Stimulated activated CD4-positive, alpha-beta T cell treated with anti-CD3 and anti-CD28 coated beads, Interleukin-2, amount 100 ng/mL, for 24 hours (primary cell): ENCODE measurements at places on chromosomes 2 and 18.

DNA sequence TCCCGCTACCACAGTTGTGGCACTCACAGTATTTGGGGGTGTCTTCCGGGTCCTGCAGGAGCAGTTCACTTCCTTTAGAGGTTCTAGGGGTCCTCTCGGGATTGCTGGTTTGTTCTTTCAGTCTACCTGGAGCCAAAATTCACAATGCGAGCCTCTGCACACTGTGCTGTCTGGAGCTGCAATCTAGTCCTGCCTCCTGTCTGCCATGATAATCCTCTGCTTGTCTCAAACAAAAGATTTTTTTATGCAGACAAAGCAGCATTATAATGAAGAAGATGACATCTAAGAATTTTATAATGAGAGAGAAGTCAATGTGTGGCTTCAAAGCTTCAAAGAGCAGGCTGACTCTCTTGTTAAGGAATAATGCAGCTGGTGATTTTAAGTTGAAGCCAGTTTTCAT lies 975.1 kb upstream of the GYPC start:
- DNase-seq = no peak

DNA sequence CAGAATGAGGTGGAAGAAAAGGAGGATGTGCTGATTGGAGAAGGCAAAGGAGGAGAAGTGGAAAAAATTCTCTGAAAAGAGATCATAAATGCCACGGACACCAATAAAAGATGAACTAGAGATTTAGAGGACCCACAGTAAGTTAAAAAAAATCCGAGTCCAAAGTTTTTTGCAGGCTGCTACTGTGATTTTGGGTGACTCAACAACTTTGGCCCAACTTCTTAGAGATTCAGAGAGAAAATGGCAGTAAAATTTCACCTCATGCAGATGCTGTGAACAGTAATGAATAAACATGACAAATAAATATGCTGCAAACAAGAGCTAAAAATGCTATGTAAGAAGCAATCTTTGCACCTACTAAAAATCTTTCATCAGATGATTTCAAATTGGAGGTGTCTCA lies 176.9 kb upstream of the SESTD1 start:
- DNase-seq = no peak

GRCh38 chr18:12059334-12060181 lies 34.1 kb upstream of the ANKRD62 start:
- DNase-seq = no peak

DNA sequence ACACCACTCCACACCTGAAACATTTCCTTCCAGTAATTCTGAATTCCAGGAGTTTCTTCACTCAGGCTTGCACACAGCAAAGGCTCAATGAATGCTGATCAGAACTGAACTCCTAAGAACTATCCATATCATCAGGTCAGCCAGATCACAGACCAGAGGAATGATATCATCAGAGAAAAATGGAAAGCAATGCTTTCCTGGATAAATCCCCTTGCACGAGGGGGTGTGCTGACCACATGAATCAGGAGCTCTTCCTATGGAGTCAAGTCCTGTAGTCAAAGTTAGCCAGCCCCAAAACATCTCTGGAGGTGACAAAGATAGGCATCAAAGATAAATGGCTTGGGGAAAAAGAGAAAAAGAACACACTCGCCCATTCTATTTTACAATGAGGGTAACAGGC lies 83.8 kb upstream of the ACVR2A start:
- no peak for DNase-seq

DNA sequence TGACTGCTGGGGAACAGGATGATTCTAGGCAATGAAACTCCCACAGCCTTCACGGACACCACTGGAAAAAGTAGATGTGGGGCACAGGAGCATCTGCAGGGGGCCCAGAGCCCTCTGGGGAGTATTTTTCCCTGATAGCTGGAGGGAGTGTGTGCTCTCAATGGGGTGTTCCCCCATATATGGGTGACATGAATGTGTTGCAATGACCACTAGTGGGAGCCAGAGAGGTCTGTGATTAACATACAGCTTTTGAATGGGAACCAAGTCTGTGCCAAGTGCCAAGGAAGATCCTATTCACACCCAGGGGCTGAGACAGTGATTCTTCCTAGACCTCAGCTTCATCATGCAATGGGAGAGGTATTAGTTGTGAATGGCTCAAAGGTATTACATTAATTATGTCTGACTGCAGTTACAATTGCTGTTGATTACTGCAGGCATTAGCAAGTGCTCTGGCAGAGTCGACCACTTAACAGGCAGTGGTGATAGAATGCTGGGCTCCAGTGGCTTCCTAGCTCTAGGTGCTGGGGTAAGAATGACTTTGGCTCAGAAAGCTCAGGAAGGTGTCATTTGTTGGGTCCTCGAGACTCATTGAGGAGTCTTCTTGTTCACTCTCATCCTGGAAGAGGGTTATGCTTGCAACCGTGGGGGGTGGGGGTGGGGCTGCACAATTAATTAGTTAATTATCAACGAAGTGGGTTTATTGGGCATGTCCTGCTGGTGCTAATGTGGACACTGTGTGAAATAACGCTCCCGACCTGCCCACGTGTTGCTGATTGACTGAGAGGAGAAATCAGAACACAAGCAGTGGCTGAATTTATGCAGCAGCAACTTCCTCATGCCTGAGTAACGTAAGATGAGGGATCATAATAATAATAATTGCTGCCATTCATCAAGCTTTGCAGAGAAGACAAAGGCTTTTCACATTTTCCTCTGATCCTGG lies 194.1 kb downstream of the CLIP4 start:
- DNase-seq = peak; percentile 25
